ENCODE measurements at places on chromosomes 4 and X. TPM values are rescaled to one million over a fixed set of nuclear protein-coding genes. Genes with fewer than 3 reads are reported as not detected.
A peak's percentile ranks its signal among the peaks of the same experiment; 100 is the strongest.

The SOWAHD gene
- total RNA-seq = not detected

The CCNA2 gene
- 2.4 TPM for total RNA-seq

The ALPK1 gene
- total RNA-seq = 63.4 TPM

The FOXP3 gene
- not detected for total RNA-seq

The CXCL13 gene
- total RNA-seq = not detected

- no peak for DNase-seq
- H3K36me3 ChIP-seq = no peaks in the 10 kb centered on the region
- H3K4me1 ChIP-seq = no peaks in the 10 kb centered on the region
- H3K27ac ChIP-seq = no peak overlapping the region
- no peak overlapping the region for H3K4me3 ChIP-seq
- no peaks in the 10 kb centered on the region for H3K27me3 ChIP-seq
Measured at GRCh38 chr4:92128676-92129075, 175.1 kb upstream of the GRID2 start.

- peaks cover 17% of the 10 kb centered on the region for H3K4me1 ChIP-seq
- H3K36me3 ChIP-seq = no peaks in the 10 kb centered on the region
- no peak overlapping the region for H3K4me3 ChIP-seq
- DNase-seq = no peak
- H3K27me3 ChIP-seq = no peaks in the 10 kb centered on the region
Measured at GRCh38 chr4:156593464-156593863, 378.1 kb downstream of the PDGFC start.

DNA sequence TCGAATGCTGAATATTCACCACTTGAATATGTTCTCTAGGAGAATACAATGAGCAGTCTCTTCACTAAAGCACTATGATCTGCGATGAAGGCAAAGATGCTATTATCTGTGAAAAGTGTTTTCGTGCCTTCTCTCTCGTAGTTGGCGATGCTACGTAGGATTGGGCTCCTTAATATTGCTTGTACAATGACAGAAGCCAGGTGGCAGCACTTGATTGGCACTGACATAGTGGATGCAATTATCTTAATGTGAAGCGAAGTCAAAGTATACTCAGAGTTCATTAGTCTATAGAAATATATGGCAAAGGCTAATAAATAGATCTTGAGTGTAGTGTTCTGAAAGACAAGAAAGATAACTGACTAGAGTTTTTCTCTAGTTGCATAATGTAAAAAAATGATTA, 1135.7 kb upstream of the AGA start:
- H3K27ac ChIP-seq = no peak overlapping the region
- no peak for DNase-seq
- no peaks in the 10 kb centered on the region for H3K4me1 ChIP-seq
- no peaks in the 10 kb centered on the region for H3K36me3 ChIP-seq
- no peak overlapping the region for H3K4me3 ChIP-seq

GRCh38 chr4:119627267-119628255, 1.0 kb downstream of the PDE5A start:
- no peaks in the 10 kb centered on the region for H3K36me3 ChIP-seq
- H3K27ac ChIP-seq = peak overlapping the region; percentile 97
- H3K4me3 ChIP-seq = peak overlapping the region; percentile 85
- DNase-seq = peak; percentile 33
- peaks cover 4% of the 10 kb centered on the region for H3K4me1 ChIP-seq
- H3K27me3 ChIP-seq = no peaks in the 10 kb centered on the region

DNA sequence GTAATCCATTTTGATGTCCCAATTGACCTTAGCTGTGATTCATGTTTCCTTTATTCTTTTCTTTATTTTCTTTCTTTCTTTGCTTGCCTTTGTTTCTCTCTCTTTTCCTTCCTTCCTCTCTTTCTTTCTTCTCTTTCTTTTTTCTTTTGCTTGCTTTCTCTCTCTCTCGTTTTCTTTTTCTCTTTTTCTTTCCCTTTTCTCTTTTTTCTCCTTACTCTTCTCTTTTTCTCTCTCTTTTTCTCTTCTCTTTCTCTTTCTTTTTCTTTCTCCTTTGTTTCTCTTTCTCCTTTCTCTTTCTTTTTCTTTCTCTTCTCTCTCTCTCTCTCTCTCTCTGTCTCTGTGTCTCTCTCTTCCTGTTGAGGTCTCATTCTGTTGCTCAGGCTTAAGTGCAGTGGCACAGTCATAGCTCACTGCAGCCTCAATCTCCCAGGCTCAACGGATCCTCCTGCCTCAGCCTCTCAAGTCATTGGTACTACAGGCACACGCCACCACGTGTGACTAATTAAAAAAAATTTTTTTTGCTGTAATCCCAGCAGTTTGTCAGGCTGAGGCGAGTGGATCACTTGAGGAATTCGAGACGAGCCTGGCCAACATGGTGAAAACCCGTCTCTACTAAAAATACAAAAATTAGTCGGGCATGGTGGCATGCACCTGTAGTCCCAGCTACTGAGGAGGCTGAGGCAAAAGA, 8.0 kb upstream of the DHRSX start:
- H3K27me3 ChIP-seq = no peaks in the 10 kb centered on the region
- no peaks in the 10 kb centered on the region for H3K36me3 ChIP-seq
- no peaks in the 10 kb centered on the region for H3K4me1 ChIP-seq
- DNase-seq = no peak
- no peak overlapping the region for H3K27ac ChIP-seq

- no peak for DNase-seq
- H3K36me3 ChIP-seq = no peaks in the 10 kb centered on the region
- no peak overlapping the region for H3K4me3 ChIP-seq
- no peak overlapping the region for H3K27ac ChIP-seq
- H3K27me3 ChIP-seq = no peaks in the 10 kb centered on the region
Measured at GRCh38 chr4:18321956-18322530, 300.5 kb upstream of the LCORL start.

DNA sequence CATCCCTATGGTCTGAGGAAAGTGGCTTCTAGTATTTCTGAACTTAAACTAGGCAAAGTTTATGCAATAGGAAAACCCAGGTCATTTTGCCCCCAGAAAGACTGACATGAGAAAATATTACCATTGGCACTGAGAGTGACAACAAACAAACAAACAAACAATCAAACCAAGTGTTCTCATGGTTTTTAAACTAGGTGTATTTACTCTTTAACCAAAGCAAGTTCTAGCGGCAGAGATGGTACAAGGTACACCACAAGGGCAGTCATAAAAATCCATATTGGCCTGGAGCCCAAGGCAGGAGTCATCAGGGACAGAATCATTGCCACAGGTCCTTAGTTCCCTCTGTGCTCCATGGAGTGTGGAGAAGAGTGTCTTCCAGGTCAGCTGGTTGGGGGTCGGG, 26.0 kb upstream of the ENPEP start:
- DNase-seq = no peak
- H3K27ac ChIP-seq = no peak overlapping the region
- no peaks in the 10 kb centered on the region for H3K27me3 ChIP-seq
- no peak overlapping the region for H3K4me3 ChIP-seq
- H3K4me1 ChIP-seq = no peaks in the 10 kb centered on the region

GRCh38 chrX:16700734-16701133, 11.7 kb downstream of the CTPS2 start:
- no peak for DNase-seq
- H3K27me3 ChIP-seq = no peaks in the 10 kb centered on the region
- H3K4me1 ChIP-seq = no peaks in the 10 kb centered on the region
- H3K36me3 ChIP-seq = peaks cover 3% of the 10 kb centered on the region

DNA sequence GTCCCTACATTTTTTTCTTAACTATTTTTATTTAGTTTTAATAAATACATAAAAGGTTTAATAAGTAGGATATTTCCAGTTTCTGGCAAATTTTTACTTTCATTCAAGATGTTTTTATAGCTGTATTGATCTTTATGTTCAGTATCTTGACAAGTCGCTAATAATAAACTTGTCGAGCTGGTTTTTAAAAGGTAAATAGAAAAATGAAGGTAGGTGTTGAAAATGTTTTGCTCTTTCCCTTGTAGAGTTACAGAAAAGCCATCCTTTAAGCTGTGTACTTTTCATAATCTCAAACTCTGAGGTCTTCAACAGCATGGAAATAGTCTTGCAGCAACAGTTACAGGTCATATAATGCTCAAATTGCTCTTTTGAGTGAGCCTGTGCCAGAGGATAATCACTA, 52.6 kb downstream of the RS1 start:
- no peak overlapping the region for H3K27ac ChIP-seq
- no peaks in the 10 kb centered on the region for H3K4me1 ChIP-seq
- no peaks in the 10 kb centered on the region for H3K36me3 ChIP-seq

- H3K4me1 ChIP-seq = no peaks in the 10 kb centered on the region
- H3K27me3 ChIP-seq = no peaks in the 10 kb centered on the region
- H3K36me3 ChIP-seq = no peaks in the 10 kb centered on the region
- DNase-seq = no peak
Measured at GRCh38 chr4:171538601-171539100, 274.6 kb upstream of the GALNTL6 start.

DNA sequence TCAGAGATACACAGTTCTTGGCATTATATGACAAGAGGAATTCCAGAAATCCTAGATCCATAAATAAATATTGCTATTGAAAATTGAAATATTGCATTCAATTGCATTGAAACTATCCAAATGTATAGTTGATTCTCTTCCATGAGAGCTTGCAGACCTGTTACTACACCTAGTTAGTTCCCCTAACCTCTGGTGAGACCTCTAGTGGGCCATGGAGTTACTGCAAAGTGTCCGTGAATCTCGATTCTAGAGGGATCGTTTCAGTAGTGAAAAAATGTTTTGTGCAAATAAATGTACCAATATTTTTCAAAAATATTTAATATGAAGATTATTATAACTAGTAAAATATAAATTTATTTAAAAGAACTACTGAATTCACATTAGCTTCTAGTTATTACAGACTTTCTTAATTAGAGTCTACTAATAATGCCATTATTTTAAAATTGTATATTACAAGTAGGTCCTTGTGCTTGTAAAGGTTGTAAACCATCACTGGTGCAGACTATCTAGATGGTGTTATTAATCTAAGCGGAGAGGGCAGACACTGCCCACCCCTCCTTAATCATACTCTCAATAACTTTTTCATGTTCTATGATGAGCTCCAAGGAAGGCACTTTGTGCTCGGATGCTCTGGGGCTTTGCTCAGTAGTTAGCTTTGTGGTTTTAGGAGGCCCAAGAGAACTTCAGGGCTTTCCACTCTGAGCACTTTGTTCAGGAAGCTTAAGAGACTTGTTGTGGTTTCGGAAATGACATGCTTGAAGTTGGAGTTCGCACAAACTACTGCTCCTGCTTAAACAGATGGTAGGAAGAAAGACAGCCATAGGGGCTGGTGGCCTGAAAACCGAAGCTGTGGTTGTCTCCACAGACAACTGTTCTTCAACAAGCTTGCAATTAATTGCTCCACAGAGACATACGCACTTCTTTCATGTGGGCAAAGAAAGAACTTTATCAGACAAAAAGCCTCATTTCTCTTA, 42.8 kb downstream of the IL21 start:
- H3K27ac ChIP-seq = no peak overlapping the region
- H3K36me3 ChIP-seq = no peaks in the 10 kb centered on the region
- no peaks in the 10 kb centered on the region for H3K27me3 ChIP-seq
- DNase-seq = no peak
- no peaks in the 10 kb centered on the region for H3K4me1 ChIP-seq
- H3K4me3 ChIP-seq = no peak overlapping the region

DNA sequence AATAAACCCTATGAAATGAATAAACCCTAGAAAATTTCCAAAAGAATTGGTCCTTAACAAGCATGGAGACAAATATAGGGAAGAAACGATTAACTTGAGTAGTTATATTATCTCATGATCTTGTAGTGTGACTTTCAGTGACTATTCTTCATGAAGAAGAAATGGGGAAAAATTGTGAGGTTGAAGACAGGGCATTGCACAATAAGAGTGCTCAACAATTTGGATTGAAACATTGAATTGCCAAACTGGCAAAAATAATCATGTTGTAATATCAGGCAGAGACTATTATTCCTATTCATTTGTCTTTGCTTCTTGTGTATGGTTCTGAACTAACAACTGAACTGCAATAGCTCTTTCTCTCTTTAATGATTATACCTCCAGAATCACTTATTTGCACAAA, 605.1 kb downstream of the PCDH7 start:
- no peak overlapping the region for H3K27ac ChIP-seq
- H3K27me3 ChIP-seq = no peaks in the 10 kb centered on the region

DNA sequence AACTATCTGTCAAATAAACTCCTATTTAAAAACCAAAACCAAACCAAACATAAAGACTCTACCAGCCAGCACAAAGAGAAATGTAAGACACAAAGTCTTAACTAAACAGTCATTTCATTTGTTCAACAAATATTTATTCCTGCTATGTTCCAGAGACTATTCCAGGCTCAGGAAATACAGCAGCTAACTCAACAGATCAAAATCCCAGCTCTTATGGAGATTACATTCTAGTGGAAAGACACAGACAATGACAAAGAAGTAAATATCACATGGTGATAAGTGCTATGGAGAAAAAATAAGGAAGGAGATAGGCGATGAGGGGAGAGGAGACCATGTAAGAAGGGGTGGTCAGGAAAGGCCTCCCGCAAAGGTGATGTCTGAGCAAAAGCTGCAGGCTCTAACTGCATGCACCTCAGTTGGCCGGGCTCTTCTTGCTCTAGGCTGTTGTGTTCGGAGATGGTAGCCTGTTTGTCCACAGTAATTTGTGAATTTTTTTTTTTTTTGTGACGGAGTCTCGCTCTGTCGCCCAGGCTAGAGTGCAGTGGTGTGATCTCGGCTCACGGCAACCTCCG, 15.1 kb downstream of the PPEF1 start:
- H3K4me1 ChIP-seq = no peaks in the 10 kb centered on the region
- H3K27me3 ChIP-seq = no peaks in the 10 kb centered on the region
- no peaks in the 10 kb centered on the region for H3K36me3 ChIP-seq
- no peak overlapping the region for H3K4me3 ChIP-seq
- H3K27ac ChIP-seq = no peak overlapping the region

- H3K4me1 ChIP-seq = no peaks in the 10 kb centered on the region
- no peaks in the 10 kb centered on the region for H3K27me3 ChIP-seq
- H3K27ac ChIP-seq = peak overlapping the region; percentile 50
- no peaks in the 10 kb centered on the region for H3K36me3 ChIP-seq
- peak overlapping the region; percentile 94 for H3K4me3 ChIP-seq
- peak; percentile 33 for DNase-seq
Measured at GRCh38 chr4:1579001-1579900, 104.9 kb downstream of the FAM53A start.

GRCh38 chr4:15525080-15525479, 55.4 kb downstream of the CC2D2A start:
- H3K4me3 ChIP-seq = no peak overlapping the region
- DNase-seq = no peak
- no peaks in the 10 kb centered on the region for H3K4me1 ChIP-seq
- no peaks in the 10 kb centered on the region for H3K27me3 ChIP-seq
- no peak overlapping the region for H3K27ac ChIP-seq

DNA sequence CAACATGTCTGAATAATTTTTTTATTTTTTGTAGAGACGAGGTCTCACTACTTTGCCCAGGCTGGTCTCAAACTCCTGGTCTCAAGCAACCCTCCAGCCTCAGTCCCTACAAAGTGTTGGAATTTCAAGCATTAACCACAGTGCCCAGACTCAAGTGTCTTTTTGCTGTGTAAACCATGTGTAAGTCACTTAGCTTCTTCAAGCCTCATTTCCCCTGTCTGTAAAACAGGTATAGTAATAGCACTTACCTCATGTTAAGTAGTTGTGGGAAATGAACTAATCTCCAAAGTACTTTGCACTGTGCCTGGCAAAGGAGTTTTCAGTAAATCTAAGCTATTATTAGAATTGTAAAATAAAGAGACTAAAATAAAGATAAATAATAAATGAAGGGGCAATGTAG, 35.7 kb downstream of the STBD1 start:
- no peak overlapping the region for H3K4me3 ChIP-seq
- H3K27me3 ChIP-seq = no peaks in the 10 kb centered on the region
- no peak for DNase-seq
- no peaks in the 10 kb centered on the region for H3K36me3 ChIP-seq

- peaks cover 5% of the 10 kb centered on the region for H3K4me1 ChIP-seq
- peaks cover 5% of the 10 kb centered on the region for H3K36me3 ChIP-seq
- H3K4me3 ChIP-seq = peak overlapping the region; percentile 82
- DNase-seq = no peak
- no peaks in the 10 kb centered on the region for H3K27me3 ChIP-seq
Measured at GRCh38 chrX:18985186-18985435, 1.2 kb upstream of the PHKA2 start.

GRCh38 chr4:109916027-109916409, 3.3 kb downstream of the EGF start:
- no peaks in the 10 kb centered on the region for H3K27me3 ChIP-seq
- H3K27ac ChIP-seq = no peak overlapping the region
- no peak overlapping the region for H3K4me3 ChIP-seq
